ENCODE measurements at places on chromosomes 12 and 14.

GRCh38 chr12:48946205-48946604 lies 11.1 kb downstream of the ARF3 start:
- DNase-seq = no peak

DNA sequence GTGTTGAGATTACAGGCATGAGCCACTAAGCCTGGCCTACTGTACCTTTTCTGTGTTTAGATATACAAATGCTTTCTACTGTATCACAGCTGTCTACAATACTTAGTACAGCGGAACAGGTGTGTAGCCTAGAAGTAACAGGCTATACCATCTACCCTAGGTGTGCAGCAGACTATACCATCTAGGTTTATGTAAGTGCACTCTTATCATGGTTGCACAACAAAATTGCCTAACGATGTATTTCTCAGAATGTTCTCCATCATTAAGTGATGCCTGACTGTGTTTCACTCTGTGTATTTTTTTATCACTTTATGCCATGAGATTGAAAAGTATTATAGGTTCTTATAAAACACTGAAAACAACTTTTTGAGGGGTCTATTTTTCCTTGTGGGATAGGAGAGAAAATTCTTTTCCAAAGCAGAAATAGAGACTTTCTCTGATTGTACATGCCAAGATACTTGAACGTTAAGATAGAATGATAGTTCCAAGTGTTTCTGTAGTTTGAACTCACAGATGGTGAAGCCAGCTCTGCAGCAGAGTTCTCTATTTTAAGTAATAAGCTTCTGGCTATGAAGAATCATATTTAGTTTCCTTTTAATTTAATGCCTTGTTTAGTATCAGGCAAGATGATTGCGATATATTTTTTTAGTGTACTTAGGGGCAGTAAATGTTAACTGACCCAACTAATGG lies 17.0 kb downstream of the TMPRSS12 start:
- no peak for DNase-seq

DNA sequence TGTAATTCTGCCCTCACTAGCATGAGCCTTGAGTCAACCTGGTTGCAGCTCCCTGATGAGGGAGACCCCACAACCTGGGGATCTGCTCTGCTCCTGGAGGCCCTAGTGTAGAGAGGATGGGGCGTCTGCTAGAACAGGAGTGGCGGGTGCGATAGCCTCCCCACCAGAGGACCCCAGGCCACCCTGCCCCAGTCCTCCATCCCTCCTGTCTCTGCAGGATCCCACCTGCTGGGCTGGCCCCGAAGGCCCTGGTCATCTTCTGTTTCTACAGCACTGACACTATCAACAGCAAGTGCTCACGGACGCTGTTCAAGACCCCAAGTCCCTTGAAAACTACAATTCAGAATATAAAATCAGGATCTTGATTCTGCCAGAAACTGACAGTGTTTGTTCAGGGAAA lies 15.2 kb downstream of the ANHX start:
- DNase-seq = no peak

DNA sequence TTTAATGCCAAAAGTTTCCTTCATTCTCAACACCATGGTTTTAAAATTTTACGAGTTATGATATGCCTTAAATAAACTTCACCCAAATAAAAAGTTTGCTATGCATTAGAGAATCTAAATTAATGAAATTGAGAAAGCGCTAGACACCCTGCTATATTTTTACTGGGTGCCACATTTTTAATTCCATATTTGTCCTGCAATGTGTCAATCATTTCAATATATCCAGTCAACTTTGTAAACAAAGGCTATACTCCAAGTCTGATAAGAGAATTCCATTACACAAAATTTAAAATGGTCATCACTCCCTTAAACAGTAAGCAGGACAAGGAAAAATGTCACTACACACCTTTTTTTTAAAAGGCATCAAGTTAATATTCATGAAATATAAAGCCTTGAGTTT lies 1.9 kb downstream of the PPP1R12A start:
- DNase-seq = no peak

DNA sequence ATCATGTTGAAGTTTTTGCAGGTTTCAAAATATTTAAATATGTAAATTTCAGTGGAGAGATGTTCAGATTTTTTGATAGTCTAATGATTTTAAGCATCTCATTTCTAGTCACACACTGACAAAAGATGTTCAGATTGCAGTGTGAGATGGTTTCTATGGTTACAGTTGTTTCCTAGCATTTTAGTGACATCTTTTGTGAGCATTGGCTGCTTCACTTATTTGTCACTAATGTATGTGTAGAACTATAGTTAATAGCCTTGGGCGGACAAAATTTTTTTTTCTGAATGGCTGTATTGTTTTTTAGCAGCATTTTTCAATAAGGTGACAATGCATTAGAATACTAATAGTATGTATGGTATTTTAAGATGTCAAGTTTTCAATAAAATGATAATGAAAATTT lies 315.6 kb upstream of the PRKD1 start:
- DNase-seq = no peak

GRCh38 chr12:63132201-63132600 lies 18.8 kb downstream of the AVPR1A start:
- DNase-seq = no peak

- DNase-seq = no peak
Measured at GRCh38 chr12:3802721-3803120, 49.8 kb upstream of the CRACR2A start.

DNA sequence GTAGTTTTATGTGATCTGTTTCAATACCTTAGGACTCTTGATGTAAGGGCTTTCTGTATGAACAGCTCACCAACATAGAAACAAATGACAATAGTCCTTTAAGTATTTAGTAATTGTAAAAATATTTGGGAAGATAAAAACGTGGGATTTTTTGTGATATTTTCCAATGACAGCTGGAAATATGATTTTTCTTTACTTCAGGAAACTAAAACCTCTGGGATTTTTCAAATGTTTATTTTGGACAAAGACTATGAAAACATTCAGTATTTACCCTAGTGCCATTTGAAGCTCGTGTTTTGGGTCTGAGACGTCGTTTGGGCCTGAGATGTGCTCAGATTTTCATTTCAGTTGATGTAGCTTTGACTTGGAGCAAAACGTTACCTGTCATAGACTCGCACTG lies 240.0 kb downstream of the BMP4 start:
- no peak for DNase-seq

DNA sequence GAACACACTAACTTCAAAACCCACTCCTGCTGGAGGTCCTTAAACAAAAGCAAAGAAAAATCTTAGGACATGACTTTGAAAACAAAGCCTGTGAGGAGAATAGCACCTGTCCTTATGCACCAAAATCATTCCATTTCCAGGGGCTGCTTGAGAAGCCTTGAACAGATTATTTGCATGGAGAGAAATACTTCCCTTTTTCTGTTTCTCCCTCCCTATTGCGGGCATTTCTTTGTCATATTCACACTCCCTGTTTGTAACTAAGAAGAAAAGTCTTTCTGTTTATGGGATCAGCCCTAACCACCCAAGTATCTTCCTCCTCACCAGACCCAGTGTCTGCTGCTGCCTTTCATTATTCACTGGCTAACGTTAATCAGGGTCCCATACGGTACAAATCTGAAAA lies 218.8 kb downstream of the DPF3 start:
- DNase-seq = no peak

DNA sequence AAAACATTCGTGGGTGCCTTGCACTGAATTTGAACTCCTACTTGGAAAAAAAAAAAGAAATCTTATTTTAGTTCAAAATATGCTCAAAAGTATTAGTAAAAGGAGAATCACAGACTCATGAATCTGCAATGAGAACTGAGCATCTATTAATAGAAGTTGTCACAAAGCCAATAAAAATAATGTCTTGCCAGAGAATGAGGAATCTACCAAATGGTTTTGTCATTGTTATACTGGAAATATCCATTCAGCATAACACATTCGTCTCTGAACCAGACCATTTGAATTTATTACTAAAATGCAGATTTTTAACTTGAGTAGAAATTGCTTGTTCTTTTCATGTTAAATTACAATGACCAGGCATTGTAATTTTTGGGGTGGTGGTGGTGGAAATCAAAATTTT lies 11.6 kb upstream of the PTPRB start:
- no peak for DNase-seq

GRCh38 chr12:98821232-98821631 lies 176.1 kb downstream of the APAF1 start:
- DNase-seq = no peak
